ENCODE measurements at places on chromosomes 3 and 15. TPM values are rescaled to one million over a fixed set of nuclear protein-coding genes. Genes with fewer than 3 reads are reported as not detected.
A peak's percentile ranks its signal among the peaks of the same experiment; 100 is the strongest.

GRCh38 chr3:14290631-14291385, 111.6 kb upstream of the SLC6A6 start:
- H3K4me3 ChIP-seq = no peak overlapping the region
- peaks cover 4% of the 10 kb centered on the region for H3K27me3 ChIP-seq
- peak; percentile 64 for DNase-seq
- H3K27ac ChIP-seq = no peak overlapping the region

- H3K27ac ChIP-seq = no peak overlapping the region
- H3K27me3 ChIP-seq = no peaks in the 10 kb centered on the region
- no peaks in the 10 kb centered on the region for H3K36me3 ChIP-seq
- H3K4me1 ChIP-seq = no peaks in the 10 kb centered on the region
- H3K4me3 ChIP-seq = no peak overlapping the region
These were observed 379.0 kb upstream of the SGO1 start for GRCh38 chr3:20564966-20565365.

GRCh38 chr3:72953325-72953956, 43.2 kb upstream of the PPP4R2 start:
- peak; percentile 60 for DNase-seq
- no peak overlapping the region for H3K4me3 ChIP-seq
- no peak overlapping the region for H3K27ac ChIP-seq
- no peaks in the 10 kb centered on the region for H3K27me3 ChIP-seq
- peaks cover 5% of the 10 kb centered on the region for H3K36me3 ChIP-seq

DNA sequence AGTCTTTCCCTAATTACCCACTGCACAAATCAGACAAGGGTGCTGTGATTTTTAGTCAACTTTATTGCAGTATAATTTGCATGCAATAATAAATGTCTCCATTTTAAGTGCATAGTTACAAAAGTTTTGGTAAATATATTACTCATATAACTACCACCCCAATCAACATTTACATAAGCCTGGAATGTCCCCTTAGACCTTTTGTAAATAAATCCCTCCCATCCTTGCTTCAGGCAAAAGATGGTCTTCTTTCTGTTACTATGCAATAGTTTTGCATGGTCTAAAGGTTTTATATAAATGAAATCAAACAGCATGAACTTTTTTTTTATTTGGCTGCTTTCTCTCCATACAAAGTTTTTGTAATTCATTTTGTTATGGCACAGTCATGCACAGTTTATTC, 235.4 kb downstream of the PYDC2 start:
- H3K27me3 ChIP-seq = no peaks in the 10 kb centered on the region
- no peak overlapping the region for H3K27ac ChIP-seq
- H3K4me3 ChIP-seq = no peak overlapping the region
- H3K36me3 ChIP-seq = no peaks in the 10 kb centered on the region

DNA sequence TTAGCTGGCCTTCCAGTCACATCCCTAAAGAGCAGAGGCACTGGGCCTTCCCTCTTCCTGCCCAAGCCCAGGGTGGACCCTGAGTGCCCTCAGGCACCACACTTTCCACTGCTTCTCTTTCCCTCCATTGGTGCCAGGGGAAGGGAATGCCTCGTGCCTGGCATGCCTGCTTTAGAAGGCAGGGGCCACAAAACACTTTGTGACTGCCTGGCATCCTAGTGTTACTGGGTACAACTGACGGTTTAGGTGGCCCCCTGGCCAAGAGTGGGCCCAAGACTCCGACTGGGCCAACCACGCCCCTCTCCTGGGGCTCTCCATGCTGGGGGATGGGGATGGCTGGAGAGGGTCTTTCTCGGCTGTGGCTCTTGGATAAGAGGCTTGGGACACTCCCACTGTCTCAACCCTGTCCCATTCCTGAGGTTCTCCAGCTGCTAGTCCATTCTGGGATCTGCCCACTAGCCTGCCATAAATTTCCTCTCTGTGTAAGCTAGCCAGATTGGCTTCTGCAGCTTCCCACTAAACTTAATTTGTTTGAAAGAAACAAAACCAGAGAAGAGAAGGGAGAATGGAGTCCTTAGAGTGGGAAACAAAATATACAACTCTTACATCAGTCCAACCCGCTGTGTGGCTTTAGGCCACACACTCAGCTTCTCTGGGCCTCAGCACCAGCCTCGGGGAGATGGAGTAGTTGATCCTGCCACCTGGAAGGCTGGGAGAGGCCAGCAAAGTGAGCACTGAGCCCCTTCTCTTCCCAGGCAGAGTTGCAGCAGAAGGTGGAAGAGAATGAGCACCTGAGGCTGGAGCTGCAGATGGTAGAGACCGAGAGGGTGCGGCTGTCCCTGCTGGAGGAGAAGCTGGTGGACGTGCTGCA, 24.1 kb upstream of the GP9 start:
- peaks cover 16% of the 10 kb centered on the region for H3K27me3 ChIP-seq
- no peak overlapping the region for H3K27ac ChIP-seq
- H3K4me1 ChIP-seq = no peaks in the 10 kb centered on the region
- H3K36me3 ChIP-seq = no peaks in the 10 kb centered on the region
- DNase-seq = peak; percentile 49

DNA sequence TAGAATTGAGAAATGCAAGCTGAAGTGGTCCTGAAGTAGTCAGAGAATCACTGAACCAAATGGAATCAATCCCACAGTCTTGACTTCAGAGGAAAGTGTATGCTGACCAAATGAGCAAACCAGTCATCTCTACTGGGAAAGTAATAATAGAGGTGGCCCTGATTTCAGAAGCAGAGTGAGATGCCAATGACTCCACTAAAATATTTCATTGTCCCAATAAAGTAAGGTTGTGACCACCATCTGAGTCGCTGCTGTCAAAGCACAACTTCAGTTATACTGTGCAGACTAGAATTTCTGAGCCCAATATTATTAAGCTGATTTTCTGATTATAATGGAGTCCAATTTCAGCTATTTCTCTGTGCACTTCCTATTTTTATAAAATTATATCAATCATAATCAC, 334.4 kb upstream of the THBS1 start:
- DNase-seq = no peak
- peak overlapping the region; percentile 90 for H3K27ac ChIP-seq
- H3K4me3 ChIP-seq = no peak overlapping the region
- peaks cover 48% of the 10 kb centered on the region for H3K4me1 ChIP-seq
- H3K27me3 ChIP-seq = no peaks in the 10 kb centered on the region

DNA sequence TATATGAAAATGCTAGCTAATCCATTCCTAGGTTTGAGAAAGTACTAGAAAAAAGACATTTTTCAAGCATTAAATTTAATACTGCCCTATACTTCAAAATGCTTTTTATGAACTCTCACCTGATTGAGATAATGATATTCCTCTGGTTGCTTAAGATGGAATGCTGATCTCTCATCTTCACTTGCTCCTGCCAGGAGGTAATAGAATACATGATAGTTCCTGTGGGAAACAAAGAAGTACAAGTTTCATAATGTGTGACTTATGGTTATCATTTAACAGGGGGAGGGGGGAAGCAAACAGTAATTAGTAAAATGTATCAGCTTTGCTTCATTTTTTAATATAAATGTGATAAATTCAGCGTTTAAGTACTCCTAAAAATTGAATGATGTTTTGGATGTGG, 97.2 kb downstream of the MYO9A start:
- no peak overlapping the region for H3K27ac ChIP-seq
- no peaks in the 10 kb centered on the region for H3K4me1 ChIP-seq
- no peaks in the 10 kb centered on the region for H3K27me3 ChIP-seq
- no peak overlapping the region for H3K4me3 ChIP-seq
- H3K36me3 ChIP-seq = peaks cover 12% of the 10 kb centered on the region

GRCh38 chr15:29074045-29074444, 188.3 kb downstream of the APBA2 start:
- DNase-seq = no peak
- H3K27ac ChIP-seq = no peak overlapping the region
- H3K27me3 ChIP-seq = no peaks in the 10 kb centered on the region
- no peaks in the 10 kb centered on the region for H3K4me1 ChIP-seq
- H3K4me3 ChIP-seq = no peak overlapping the region

GRCh38 chr3:10358309-10358980, 37.5 kb upstream of the SEC13 start:
- peaks cover 33% of the 10 kb centered on the region for H3K4me1 ChIP-seq
- H3K27ac ChIP-seq = peak overlapping the region; percentile 76
- no peaks in the 10 kb centered on the region for H3K27me3 ChIP-seq
- H3K36me3 ChIP-seq = no peaks in the 10 kb centered on the region
- no peak overlapping the region for H3K4me3 ChIP-seq
- DNase-seq = peak; percentile 30

GRCh38 chr15:93451822-93452221, 362.8 kb upstream of the RGMA start:
- H3K27me3 ChIP-seq = no peaks in the 10 kb centered on the region
- DNase-seq = no peak
- H3K4me3 ChIP-seq = no peak overlapping the region
- H3K36me3 ChIP-seq = no peaks in the 10 kb centered on the region
- no peaks in the 10 kb centered on the region for H3K4me1 ChIP-seq

- no peak for DNase-seq
- H3K27ac ChIP-seq = no peak overlapping the region
- no peaks in the 10 kb centered on the region for H3K4me1 ChIP-seq
- peaks cover 4% of the 10 kb centered on the region for H3K27me3 ChIP-seq
These were observed 309.4 kb upstream of the STT3B start for GRCh38 chr3:31223278-31223677.

DNA sequence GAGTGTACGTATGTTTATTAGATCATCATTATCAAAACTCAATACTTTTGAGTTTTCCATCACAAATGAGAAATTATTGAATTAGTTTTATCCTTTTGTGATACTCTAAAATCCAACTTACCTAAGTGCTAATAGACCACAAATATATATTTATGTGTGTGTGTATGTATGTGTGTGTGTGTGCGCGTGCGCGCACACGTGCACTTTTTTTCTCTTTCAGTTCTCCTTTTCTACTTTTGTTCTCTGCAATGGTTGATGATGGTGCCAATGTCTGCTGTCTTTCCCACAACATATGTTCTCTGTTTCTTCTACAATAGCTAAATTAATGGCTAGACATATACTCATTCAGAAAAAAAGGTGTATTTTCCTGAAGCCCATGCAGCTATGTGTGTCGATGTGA, 571.6 kb upstream of the ARPP21 start:
- no peaks in the 10 kb centered on the region for H3K27me3 ChIP-seq
- H3K27ac ChIP-seq = no peak overlapping the region
- no peak for DNase-seq

DNA sequence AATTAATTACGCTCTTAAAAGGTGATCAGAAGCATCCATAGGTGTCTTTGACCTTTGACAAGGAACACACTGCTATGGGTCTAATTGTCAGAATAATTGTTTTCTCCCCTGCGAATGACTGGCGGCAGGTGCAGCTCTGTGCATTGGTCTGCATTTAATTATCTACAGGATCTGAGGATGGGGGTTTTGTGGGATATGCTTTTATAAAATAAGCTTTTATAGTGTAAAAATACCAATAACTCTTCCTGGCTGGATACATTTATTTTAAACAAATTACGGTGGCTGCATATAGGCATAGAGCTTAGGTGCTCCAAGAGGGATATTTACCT, 201.6 kb upstream of the RGMA start:
- DNase-seq = no peak
- H3K4me1 ChIP-seq = no peaks in the 10 kb centered on the region
- H3K36me3 ChIP-seq = no peaks in the 10 kb centered on the region
- no peaks in the 10 kb centered on the region for H3K27me3 ChIP-seq
- no peak overlapping the region for H3K27ac ChIP-seq

GRCh38 chr3:47410417-47410720, 29.5 kb downstream of the PTPN23 start:
- H3K36me3 ChIP-seq = peaks cover 52% of the 10 kb centered on the region
- H3K27me3 ChIP-seq = no peaks in the 10 kb centered on the region
- DNase-seq = peak; percentile 36
- H3K4me3 ChIP-seq = no peak overlapping the region
- peaks cover 1% of the 10 kb centered on the region for H3K4me1 ChIP-seq

DNA sequence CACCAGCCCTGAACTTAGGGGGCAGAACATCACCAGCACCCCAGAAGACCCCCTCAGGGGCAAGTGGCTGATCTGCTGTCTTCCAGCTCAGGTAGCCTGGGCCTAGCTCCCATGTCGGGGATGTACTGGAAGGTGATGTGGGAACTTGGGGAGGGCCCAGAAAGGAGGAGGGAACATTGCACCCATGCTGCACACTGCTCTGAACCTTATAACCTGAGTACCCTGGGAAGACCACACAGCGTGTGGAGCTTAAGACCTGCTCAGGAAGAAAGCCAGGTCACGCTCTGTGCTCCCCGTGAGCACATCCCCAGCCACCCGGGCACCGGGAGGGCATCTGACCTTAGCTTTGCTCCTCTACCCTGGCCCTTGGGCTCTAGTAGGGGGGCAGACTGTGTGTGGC, 159.4 kb downstream of the ATP10A start:
- no peak overlapping the region for H3K27ac ChIP-seq
- H3K27me3 ChIP-seq = no peaks in the 10 kb centered on the region

- no peak for DNase-seq
- H3K27me3 ChIP-seq = no peaks in the 10 kb centered on the region
- H3K27ac ChIP-seq = no peak overlapping the region
- no peaks in the 10 kb centered on the region for H3K4me1 ChIP-seq
These were observed 55.2 kb upstream of the KCNH8 start for GRCh38 chr3:19093084-19093483.

- DNase-seq = no peak
- H3K27me3 ChIP-seq = no peaks in the 10 kb centered on the region
- no peak overlapping the region for H3K27ac ChIP-seq
- peaks cover 22% of the 10 kb centered on the region for H3K4me1 ChIP-seq
- no peak overlapping the region for H3K4me3 ChIP-seq
These were observed 1.1 kb upstream of the PARP15 start for GRCh38 chr3:122576174-122576940.

DNA sequence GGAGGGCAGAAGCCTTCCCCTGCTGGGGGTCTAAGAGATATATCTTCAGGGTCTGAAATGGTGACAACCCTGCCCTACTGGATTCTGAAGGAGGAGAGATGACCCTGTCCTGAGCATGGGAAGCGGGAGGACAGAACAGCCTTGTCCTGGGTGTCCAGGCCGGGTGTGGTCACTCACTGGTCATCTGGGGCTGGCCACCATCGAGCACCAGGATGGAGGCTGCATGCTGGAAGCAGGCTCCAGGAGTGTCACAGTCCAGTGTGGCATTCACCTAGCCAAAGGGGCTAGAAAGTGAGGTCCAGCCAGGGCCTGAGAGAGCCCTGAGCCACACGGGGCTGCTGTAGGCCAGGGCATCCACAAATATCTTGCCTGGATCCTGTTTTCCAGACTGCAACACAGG, 5.2 kb downstream of the CDHR4 start:
- no peaks in the 10 kb centered on the region for H3K36me3 ChIP-seq
- H3K27ac ChIP-seq = no peak overlapping the region
- DNase-seq = peak; percentile 30
- peaks cover 5% of the 10 kb centered on the region for H3K27me3 ChIP-seq
- peaks cover 2% of the 10 kb centered on the region for H3K4me1 ChIP-seq

- no peaks in the 10 kb centered on the region for H3K4me1 ChIP-seq
- no peaks in the 10 kb centered on the region for H3K36me3 ChIP-seq
- H3K27me3 ChIP-seq = no peaks in the 10 kb centered on the region
- no peak overlapping the region for H3K27ac ChIP-seq
These were observed 148.4 kb downstream of the MECOM start for GRCh38 chr3:169515132-169515531.

- H3K27ac ChIP-seq = peak overlapping the region; percentile 31
- DNase-seq = peak; percentile 8
- H3K27me3 ChIP-seq = no peaks in the 10 kb centered on the region
- no peak overlapping the region for H3K4me3 ChIP-seq
These were observed 5.2 kb downstream of the C3orf49 start for GRCh38 chr3:63824309-63824708.

ADAMTS9 gene
- total RNA-seq = 2.7 TPM

SPATA16 gene
- total RNA-seq = not detected

HDDC3 gene
- total RNA-seq = 11.6 TPM

C2CD4A gene
- under 0.01 TPM for total RNA-seq

FES gene
- 20.3 TPM for total RNA-seq

P2RY1 gene
- under 0.01 TPM for total RNA-seq

ZNF662 gene
- 4.0 TPM for total RNA-seq

SRGAP3 gene
- total RNA-seq = 4.7 TPM

CD276 gene
- total RNA-seq = 154 TPM
